Mammary epithelial cell (primary cell): ENCODE measurements at places on chromosomes 2 and 18.

- no peak for DNase-seq
These were observed 59.4 kb upstream of the NEDD4L start for GRCh38 chr18:57984490-57985115.

DNA sequence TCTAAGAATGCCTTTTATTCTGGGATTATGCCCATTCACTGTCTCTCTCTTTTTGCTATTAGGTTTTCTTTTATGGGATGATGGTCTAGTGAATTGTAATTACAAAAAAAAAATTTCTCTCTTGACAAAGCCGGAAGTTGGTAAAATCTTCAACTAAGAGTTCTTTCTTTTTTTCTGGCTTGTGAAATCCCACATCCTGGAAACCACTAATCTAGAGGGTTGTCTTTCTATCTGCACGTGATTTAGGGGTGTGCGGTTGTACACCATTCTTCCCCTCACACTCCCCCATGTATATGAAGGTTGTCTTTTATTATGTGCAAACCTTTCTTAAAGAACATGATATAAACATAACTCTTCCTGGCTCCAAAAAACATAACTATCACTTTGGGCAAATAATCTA lies 52.0 kb downstream of the GATA6 start:
- DNase-seq, result no peak

DNA sequence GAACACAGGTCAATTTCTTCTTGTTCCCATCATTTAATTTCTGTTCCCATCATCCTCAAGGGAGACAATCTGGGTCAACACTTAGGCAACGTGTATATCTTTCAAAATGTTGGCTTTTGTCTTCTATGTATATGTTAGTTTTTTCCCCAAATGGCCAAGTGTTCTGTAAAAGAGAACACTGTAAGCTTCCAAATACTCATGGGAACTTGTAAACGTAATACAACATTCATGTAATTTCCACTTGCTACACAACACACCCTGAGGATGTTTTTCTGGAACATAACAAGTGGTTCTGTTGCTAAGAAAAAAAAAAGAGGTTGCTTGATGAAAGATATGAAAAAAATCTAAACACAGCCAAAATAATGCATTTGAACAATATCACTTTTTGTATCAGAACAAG lies 149.1 kb downstream of the ATAD2B start:
- DNase-seq, result no peak

DNA sequence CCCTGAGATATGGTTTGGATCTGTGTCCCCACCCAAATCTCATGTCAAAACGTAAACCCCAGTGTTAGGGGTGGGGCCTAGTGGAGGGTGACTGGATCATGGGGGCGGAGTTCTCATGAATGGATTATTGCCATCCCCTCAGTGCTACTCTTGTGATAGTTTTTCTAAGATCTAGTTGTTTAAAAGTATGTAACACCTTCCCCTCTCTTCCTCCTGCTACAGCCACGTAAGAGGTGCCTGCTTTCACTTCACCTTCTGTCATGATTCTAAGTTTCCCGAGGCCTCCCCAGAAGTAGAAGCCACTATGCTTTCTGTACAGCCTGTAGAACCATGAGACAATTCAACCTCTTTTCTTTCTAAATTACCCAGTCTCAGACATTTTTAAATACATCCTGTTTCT lies 16.9 kb downstream of the PUM2 start:
- DNase-seq, result no peak

DNA sequence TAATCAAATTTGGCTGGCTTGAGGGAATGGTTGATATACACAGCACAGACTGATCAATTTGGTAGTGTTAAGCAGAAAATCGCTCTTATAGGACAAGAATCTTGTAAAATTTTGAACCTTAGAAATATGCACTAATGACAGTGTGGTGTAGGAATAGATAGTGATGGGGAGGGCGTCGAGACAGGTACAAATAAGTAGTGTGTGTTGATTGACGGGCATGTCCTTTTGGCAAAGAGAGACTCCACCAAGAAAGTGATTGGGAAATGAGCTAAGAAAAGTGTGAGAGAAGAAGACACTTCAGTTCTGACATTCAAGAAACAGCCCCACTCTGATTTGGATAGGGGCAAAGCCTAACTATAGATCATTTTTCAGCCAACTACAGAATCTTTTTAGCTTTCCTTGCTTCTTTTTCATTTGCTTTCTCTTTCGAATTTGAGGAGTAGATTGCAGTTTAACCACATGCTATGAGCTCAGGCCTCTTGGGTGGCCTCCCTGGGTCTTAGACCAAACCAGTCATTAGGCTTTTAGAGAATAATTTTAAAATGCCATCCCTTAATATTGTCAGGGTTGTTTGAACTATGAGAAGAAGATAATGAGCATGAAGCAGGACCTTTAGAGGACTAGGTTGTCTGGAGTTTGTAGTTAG lies 127.1 kb downstream of the CERS6 start:
- no peak for DNase-seq

- DNase-seq, result no peak
These were observed 5.0 kb downstream of the RBKS start for GRCh38 chr2:27885234-27885633.

DNA sequence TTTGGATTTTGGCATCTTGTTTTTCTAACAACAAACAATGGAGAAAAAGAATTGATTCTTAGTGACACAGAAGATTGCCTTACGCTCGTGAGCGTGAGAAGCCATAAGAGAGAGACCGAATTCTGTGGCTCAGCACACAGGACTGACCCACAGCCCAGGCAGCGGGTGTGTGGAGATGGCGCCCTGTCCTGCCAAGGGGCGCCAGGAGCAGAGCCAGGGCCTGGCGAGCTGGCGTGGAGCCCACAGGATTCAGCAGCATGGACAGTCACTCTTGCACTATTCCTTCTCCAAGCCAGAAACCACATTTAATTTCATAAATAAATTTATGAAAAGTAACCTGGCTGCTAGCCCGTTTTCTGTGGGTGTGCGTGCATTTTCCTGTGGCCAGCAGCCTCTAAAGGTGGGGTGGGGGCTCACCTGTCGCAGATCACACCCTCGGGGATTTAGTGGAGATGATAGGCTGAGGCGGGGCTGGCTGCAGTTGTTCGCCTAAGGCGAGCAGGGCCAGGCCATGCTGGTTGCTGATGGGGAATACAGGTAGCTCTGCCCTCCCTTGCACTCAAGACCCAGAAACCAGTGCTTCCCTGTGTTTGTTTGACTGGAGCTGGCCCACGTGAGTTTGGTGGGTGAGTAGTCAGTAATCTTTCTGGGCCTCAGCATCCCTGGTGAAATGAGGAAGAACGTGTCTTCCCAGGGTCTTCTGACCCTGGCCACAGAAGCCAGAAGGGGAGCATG lies 46.2 kb downstream of the FAM168B start:
- no peak for DNase-seq

DNA sequence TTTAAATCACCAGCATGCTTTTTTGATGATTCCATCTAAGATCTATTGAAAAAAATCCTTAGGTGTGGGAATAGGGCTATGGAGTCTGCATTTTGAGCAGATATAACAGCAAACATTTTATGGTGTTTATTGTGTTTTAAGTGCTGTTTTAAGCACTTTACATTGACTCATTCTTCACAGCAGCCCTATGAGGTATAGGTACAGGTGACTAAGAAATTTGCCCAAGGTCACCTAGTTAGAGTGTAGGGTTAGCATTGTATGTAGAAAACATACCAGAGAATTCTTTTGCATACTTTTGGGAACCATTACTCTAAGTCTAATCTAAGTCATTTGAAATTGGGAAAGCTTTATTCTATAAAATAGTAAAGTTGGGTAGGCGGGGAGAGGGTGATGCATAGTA lies 31.3 kb downstream of the PPM1B start:
- no peak for DNase-seq

- DNase-seq, result peak; percentile 40
These were observed 36.7 kb downstream of the TTC39C start for GRCh38 chr18:24051031-24051947.

GRCh38 chr2:55862673-55863390 lies 60.8 kb downstream of the EFEMP1 start:
- DNase-seq, result peak; percentile 99

DNA sequence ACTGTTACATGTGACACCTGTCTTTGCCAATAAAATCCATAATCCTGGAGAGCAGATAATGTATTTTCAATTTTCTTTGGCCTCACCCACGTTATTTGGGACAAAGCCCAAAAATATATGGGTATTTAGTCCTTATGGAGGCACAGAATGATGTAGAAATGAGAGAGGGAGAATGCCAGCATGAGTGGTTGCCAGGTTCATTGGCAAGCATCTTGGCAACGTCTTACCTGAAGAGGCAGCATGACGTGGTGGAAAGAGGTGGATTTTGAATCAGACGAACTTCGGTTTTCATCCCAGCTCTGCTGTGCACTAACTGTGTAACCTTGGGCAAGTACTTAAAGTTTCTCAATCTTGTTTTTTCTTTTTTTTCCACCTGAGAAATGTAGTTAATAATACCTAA lies 969.6 kb upstream of the PIK3C3 start:
- DNase-seq, result peak; percentile 4

GRCh38 chr2:221606424-221606823 lies 34.3 kb upstream of the EPHA4 start:
- no peak for DNase-seq

DNA sequence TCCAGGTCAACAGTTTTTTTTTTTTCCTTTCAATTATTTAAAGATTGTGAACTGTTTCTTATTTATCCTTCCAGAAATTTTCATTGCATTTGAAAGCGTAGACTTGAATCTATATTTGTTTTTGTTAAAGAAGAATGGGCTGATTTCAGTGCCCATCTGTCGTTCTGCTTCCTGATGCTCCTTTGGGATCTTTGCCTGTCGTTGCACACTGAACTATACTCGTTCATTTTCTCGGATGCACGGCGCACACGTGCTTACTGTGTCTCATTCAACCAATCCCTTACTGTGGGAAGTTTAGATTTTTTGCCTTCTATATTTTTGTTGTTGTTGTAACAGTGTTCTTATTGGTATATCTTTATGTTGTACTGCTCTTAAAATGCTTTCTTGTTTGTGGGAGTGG lies 149.7 kb downstream of the VAPA start:
- DNase-seq, result no peak

DNA sequence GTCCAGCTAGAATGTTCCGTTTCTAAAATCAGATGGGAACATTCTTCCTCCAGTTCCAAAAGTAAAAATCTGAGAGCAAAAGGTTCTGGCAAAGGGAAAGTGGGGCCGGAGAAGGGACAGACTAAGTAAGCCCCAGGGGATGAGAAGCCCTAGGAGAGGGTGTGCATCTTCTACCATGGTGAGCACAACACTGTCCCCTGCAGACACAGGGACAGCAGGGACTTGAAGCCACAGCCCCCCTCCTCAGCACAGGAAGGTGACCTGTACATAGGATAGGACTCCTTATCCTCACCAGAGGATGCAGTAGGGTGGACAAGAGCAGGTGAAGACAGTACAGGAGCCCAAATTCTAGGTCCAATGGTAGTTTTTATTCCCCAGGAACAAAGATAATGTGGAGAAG lies 12.6 kb upstream of the ATRAID start:
- DNase-seq, result no peak

DNA sequence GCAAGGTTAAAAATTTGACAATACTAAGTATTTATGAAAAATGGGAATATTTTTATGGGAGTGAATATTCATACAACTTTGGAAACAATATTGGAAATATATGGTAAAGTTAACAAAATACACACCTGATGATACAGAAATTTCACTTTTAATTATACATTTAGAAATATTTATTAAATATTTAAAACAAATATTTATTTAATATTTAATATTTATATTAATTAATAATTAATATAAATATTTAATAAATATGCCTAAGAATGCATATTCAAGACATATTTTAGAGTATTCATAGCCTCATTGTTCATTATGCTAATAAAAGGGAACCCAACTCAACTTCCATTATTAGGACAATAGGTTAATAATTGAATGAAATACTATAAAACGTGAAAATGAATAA lies 7.0 kb upstream of the DYNAP start:
- no peak for DNase-seq

DNA sequence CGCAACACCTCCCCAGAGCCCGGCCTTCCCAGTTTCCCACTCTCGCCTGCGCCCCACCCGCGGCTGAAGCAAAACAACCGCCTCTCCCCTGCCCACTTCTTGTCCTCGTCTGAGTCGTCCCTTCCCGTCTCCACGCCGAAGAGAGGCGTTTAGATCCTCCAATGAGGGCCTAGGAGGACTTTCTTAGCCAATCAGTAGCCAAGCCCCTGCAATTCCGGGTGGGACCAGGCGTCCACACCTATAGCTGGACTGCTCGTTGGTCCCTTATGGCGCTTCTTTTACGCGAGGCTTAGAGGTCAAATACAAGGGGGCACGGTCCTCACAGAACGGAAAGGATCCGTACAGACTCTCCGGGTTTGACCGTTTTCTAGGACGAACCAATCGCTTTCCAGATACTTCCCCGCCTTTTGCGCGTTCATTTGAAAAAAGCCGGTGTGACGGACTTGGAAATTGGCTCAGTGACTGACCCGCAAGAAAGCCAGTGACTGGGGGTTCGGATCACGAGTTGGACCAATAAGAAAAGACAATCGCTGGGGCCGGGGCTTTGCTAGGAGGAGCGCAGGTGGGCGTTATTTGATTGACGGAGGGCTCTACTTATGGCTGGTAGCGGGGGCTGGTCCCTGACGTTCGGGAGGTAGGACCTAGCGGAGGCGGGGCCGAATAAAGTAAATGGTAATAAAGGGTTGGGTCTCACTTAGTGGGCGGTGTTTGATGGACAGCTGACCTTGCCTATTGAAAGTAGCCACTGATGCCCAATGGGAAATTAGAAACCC lies 581 bp upstream of the PPM1B start:
- DNase-seq, result peak; percentile 100

DNA sequence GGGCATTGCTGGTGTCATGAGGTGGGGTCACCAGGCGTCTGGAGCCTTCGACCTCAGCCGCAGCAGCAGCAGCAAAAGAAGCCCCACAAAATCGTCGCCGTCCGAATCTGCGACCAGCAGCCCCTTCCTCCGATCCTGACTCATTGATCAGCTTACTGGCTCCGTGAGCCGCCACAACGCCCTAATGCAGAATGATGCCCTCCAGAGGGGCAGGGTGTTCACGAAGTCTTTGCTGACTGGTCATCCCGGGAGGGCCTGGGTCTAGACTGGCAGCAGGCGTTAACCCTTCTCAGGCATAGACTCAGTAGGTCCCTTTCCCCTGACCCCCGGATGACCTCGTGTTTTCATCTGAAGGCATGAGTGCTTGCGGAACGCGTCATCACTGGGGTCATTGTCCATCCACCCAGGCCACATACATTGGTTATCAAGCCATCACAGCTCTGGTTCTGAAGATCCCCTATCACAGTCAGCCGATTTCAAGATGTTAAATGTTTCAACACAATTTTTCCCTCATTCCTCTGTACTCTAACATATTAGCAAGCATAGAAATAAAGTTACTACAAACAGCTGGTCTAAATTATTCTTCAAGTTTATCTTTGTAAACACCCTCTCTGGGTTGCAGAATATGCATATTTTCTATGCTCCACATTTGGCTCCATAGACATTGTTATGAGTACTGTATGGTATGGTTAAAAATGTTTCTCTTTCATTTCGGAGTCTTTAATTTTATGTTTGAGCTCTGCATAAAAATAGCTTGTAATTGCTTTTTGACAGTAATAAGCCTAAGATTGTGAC lies 83.3 kb upstream of the SALL3 start:
- DNase-seq, result no peak

- DNase-seq, result no peak
These were observed 170.9 kb upstream of the GATA6 start for GRCh38 chr18:21998486-21998885.
